ENCODE measurements at places on chromosomes 2 and 18.

- DNase-seq, result no peak
These were observed 53.5 kb upstream of the RMDN2 start for GRCh38 chr2:37871456-37872191.

DNA sequence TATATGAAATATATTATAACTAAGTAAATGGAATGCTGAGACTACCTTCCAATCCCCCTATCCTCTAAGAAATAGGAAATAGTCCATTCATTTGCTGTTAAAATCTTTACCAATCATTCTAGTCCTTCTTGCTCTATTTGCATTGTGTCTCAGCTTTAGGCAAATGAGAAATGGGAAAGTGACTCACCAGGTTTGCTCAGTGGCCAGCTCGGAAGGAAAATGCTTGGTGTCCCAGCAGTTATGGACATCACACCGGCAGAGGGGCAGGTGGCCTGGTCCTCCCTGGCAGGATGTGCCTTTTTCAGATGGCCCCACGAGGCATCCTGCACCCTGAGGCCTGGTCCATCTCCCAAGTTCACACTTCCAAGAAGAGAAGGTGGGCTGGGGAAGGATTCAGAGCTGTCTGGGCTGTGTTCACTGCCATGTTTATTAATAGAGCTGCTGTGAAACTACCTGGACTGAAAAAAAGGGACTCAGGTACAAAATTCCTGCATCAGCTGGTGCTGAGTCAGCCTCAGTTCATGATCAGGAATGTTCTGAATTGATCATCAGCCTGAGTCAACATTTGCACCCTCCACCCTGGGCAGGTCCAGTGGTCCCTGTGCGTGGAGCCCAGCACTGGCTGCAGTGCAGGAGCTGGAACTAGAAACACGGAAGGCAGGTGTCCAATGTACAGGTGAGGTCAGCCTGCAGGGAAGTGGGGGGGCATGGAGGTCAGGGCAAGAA lies 60.1 kb upstream of the ARL4C start:
- no peak for DNase-seq

DNA sequence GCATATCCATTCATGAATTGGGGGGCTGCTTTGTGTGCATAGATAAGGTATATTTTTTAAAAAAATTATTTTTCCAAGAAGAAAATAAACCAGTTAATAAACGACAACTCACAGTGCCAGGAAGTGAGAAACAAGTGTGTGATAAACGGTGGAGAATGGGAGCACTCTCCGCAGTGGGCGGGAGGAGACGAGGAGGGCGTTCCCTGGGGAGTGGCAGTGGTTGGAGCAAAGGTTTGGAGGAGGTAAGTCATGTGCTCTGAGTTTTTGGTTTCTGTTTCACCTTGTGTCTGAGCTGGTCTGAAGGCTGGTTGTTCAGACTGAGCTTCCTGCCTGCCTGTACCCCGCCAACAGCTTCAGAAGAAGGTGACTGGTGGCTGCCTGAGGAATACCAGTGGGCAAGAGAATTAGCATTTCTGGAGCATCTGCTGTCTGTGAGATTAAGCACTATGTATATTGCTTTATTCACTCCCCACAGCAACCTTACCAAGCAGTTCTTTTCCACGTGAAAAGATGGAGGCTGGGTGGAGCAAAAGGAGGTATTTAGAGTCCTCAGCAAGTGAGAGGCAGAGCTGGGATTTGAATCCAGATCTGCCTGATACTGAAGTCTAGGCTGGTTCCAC lies 27.0 kb upstream of the CASP8 start:
- peak; percentile 89 for DNase-seq

DNA sequence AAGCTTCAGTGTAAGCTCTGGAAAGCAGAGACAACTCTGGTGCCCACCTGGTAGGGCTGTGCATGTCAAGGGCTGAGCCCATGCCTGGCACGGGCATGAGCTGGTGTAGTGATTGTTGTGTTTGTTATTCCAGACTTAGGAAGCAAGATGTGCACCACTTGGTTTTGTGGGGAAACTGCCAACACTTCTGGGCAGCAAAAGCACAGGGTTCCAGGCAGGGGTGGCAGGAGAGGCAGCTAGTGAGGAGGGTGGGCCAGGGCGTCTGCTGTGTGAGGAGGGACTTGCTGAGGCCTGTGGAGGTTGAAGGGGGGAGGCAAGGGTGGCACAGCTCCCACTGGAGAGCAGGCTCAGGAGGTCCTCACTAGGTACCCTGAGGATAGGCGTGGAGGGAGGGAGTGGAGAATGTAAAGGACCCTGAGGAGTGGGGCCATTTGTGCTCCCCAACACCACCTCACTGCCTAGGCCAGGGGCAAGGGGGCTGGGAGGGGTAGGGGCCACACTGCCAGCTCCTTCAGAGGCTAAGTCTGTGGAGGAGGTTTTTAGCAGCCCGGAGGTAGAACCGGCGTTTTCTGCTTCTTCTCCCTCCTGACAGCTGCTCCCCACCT lies 104.0 kb upstream of the POU3F3 start:
- no peak for DNase-seq

DNA sequence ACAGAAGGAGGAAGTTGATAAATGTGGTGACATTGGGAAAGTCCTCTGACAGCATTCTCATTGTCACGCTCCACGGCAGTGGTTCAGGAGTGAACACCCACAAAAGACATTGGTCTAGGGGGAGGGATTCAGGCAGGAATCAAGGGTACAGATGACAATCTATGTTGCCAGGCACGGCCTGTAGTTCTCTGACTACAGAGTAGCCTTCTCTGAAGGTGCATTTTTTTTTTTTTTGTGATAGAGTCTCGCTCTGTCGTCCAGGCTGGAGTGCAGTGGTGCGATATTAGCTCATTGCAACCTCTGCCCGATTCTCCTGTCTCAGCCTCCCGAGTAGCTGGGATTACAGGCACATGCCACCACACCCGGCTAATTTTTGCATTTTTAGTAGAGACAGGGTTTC lies 7.4 kb upstream of the MOB1A start:
- DNase-seq, result peak; percentile 61
